Articular chondrocyte of knee joint (primary cell): ENCODE measurements at places on chromosomes 16 and 17. TPM values are rescaled to one million over a fixed set of nuclear protein-coding genes. Genes with fewer than 3 reads are reported as not detected.

The GABARAP gene
- total RNA-seq, result 315 and 440 TPM in 2 replicates

The PRAC2 gene
- total RNA-seq, result not detected in 2 replicates

The QRICH2 gene
- total RNA-seq, result 2.3 and 2.4 TPM in 2 replicates

The KRT15 gene
- total RNA-seq, result 0.11 TPM in 1 of 2 replicates, not detected in the other

The CLEC3A gene
- 0.22 and 0.52 TPM in 2 replicates for total RNA-seq

The FBXL16 gene
- total RNA-seq, result under 0.01 and 0.11 TPM in 2 replicates

The PABPN1L gene
- not detected in 2 replicates for total RNA-seq
